ENCODE measurements at places on chromosomes 12 and 14.

DNA sequence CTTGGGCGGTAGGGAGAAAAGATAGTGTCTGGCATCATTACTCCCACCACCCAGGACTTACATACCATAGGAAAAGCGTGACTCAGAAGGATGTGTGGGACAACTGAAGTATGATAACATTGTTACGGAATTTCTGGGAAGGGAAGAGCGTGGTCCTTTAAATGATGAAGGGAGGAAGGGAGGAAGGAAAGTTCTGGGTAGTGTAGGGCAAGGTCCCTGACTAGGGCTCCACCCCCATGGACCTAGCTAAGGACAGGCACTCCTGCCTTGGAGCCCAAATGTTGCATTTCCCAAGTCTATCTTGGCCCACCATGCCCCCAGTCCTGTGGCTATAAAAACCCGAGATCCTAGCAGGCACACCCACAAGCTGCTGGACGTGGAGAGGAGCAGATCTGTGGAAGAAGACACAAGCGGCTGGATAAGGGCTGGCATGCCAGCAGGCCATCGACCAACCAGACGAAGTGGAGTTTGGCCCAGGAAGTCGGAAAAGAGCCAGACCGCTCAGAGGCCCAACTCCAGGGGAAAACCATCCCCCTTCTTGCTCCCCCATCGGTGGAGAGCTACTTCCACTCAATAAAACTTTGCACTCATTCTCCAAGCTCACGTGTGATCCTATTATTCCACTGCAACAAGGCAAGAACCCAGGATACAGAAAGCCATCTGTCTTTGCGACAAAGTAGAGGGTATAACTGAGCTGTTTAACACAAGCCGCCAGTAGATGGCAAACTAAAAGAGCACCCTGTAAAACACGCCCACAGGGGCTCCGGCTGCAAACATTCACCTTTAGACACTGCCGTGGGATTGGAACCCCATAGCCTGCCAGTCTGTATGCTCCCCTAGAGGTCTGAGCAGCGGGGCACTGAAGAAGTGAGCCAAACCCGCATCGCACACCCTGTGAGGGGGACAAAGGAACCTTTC is 23.0 kb upstream of the RAB21 start:
- peak; percentile 22 for DNase-seq

DNA sequence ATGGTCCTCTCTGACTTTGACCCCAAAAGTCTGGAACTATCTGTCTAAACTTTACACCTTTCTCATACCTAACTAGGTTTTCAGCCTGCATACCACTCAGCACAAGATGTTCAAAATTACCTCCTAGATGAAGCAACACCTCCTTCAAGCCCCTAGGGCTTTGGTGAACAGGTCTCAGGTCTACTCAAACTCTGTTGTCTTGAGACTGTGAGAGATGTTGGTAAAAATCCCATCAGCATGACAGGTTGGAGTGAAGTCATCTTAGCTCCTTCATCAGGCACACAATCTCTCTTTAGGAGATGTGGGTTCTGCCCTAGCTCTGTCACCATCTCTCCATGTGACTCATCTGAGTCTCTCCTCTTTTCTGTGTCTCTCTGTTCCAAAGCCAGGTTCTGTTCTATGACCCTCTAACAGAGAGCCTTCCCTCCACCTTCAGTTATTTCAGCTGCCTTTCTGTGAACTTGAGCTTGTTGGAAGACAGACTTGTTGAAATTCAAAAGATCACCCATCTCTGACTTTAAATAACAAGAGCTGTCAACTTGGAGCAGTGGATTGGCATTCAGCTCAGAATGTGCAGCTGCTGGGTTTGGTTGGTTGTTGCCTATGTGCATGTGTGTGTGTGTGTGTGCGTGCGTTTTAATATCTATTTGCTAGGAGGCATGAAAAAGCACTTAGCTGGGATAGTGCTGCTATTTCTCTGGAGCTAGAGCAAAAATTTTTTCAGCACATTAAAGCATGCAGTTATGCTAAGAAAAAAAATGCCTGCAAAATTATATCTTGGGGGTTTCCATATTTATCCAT is 130.7 kb downstream of the CRACR2A start:
- no peak for DNase-seq

DNA sequence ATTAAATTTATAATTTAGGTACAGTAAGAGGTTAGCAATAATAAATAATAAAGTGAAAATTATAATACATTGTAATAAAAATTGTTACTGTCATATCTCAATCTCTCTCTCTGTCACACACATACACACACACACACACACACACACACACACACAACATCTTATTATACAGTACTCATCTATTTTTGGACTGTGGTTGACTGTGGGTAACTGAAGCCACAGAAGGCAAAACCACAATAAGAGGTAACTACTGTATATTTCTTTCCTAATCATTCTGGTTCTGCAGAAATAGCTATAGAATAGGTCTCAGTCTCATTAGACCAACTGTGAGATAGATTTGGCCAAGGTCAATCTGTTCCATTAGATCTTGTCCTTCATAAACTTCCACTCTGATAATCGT is 33.1 kb upstream of the PTPRO start:
- DNase-seq, result no peak

GRCh38 chr12:51905471-51906429 is 1.6 kb upstream of the ACVRL1 start:
- no peak for DNase-seq

DNA sequence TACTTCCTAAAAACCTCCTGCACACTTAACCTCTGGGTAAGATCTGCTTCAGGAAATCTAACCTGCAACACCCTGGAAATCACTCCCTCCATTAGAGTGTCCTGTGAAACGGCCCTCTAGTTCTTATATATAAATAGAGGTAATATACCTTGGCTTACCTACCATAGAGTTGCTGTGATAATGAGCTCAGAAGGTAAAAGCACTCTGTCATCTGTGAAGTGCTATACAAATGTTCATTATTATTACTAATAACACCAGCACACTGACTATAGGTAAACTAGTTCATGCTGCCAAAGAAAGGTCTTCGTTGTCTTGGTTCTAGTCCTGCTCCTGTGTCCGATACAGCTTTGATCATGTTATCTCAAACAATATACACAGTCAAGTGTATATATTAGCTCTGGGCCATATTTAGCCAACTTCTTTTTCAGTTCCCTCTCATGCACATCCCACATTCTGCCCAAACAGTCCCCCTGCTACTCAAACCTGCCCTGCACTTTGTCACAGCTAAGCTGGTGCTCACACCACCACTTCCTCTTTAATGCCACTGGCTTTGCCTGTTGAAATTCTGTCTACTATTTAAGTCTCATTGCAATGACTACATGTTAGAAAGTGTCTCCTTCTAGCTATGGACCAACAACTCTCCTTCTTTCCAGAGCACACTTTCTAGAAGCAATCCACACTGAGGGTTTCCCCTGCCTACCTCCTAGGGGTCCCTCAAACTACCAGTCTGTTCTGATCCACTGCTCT is 5.1 kb downstream of the E2F7 start:
- peak; percentile 84 for DNase-seq

- DNase-seq, result no peak
Measured at GRCh38 chr14:51512316-51512715, 139.4 kb upstream of the FRMD6 start.

DNA sequence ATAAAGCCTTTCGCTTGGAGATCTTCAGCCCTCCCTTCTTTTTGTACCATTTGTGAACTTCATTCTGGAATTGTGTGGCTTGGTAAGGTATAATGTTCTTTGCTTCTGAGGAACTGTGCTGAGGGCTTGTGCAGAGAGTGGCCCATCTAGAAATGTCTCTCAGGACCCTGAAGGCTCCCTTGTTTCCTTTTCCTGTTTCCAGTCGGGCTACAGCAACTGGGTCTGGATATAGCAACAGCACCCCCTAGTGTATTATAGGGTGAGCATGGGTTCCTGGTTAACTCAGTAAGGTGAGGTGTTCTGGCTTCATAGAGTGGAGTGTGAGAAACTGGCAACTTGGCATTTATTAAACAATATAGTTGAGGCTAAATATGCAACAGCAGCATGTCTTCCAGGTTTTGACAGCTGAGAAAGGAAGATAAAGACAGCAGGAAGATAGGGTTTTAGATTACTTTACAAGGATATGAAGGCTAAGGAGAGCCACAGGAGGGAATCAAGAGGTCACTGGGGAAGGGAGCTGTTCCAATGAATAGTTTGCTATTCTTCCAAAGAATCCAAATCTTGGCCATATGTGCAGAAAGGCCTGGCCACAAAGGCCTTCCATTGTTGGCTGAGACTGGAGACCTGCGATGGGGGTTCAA is 49.1 kb upstream of the RNU6-8 start:
- peak; percentile 82 for DNase-seq

DNA sequence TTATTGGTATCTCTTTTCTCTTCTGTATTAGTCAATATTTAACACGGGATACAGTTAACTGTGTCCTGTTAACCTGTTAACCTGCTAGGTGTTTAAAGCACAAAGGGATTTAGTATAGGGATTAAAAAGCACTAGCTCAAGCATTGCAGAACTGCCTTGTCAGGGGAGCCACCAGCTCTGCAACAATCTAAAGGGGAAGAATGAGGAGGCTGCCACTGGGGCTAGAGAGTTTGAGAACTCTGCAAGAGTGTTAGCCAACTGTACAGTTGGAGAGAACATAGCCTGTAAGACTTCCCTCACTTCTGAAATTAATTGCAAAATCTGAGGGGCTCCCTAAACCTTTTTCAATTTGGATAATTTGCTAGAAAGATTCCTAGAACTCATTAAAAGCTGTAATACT is 6.5 kb upstream of the VRK1 start:
- DNase-seq, result no peak

- no peak for DNase-seq
Measured at GRCh38 chr12:111395336-111396187, 10.2 kb upstream of the SH2B3 start.

- DNase-seq, result no peak
Measured at GRCh38 chr12:89492883-89493282, 31.7 kb downstream of the GALNT4 start.

DNA sequence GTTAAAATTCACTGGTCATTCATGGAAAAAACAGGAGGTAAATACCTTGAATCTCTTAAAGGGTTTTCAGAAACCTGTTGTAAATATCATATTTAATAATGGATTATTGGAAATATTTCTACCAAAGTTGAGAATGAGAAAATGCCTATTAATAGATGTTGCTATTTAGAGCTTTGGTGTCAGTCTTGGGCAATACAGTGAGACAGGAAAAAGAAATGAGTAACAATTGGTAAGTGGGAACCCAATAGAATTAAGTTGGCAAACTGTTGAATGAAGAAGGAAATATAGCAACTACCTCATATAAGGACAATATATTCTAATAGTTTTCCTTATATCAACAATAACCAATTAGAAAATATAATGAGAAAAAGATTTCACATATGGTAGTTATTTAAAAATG is 78.0 kb downstream of the ATF7IP start:
- DNase-seq, result no peak

- DNase-seq, result no peak
Measured at GRCh38 chr12:111260732-111261131, 108.2 kb downstream of the PHETA1 start.

DNA sequence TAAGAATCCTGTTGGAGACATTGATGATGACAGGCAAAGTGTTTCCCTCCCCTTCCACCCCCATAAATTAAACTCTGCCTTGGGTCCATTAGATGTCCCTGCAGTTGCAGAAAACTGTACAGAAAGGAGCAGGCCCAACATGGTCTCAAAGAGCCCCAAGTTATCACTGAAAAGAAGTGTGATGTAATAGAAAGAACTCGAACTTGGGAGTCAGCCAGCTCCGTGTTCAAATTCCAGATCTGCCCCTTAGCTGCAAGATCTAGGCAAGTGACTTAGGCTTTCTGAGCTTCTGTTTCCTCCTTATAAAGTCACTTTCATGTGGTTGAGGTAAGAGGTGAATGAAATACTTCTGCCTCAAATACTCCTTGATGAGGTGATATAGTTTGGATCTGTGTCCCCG is 49.6 kb upstream of the CEP83 start:
- no peak for DNase-seq

DNA sequence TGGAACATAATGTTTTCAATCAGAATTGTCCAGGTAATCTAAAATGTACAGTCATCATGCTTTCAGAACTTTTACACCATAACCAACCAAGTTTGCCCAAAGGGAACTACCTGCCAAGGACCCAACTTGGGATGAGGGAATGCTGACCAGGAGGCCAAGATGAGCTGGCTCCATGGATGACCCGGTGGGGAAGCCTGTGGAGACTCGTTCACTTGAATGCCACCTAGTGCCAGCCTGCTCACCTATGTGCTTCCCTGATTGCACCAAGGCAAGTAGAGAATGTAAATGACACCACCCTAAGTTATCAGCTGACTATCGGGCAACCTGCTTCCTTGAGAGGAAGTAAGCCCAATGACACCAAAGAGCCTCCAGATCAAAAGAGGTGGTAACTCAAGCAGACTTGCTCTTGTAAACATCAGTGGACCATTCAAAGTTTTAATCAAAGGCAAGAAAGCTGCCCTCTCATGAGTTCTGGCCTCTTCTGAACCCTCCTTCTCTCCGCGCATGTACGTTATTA is 137.3 kb downstream of the TTC7B start:
- DNase-seq, result no peak

DNA sequence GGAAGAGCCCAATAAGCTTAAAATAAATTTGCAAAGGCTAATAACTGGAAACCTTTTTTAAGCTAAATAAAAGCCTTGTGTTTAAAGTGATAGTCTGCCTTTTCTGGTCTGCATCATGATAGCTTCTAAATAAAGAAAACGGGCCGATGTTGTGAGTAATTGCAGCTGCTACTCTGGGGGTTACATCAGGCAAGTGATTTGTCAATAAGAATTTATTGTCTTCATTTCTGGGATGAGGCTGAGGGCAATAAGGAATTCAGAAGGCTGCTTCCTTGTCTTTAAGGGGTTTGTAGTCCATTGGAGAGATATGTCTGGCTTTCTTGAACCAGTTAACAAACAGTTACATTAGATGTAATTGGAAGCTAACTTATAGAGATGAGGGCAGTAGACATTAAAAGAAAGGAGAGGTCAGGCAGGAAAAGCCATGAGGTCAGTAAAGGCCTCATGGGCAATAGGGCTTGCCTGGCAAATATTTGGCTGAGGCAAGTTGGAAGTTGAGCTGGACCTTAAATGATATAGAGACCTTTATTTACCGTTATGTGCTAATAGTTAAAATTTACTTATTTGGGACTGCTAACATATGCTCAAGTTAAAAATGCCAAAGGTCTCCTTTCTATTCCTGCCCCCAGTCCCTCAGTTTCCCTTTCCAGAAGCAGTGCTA is 85.0 kb downstream of the CRADD start:
- DNase-seq, result no peak

DNA sequence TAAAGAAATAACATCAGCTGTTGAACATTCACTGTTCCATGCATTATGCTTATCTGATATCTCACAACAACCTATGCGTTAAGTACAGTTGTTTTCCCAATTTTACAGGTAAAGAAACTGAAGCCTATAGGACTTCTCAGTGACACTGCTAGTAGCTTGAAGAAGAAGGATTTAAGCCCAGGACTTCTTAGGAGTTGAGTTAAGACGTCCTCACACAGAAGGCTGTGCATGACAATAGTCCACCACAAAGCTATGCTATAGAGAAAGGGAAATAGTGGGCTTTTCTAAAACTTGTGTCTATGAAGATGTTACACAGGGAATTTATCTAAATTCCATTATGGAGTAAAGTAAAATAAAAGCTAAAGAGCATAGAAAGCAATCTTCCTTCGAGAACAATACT is 120.5 kb upstream of the RASSF8 start:
- DNase-seq, result no peak

DNA sequence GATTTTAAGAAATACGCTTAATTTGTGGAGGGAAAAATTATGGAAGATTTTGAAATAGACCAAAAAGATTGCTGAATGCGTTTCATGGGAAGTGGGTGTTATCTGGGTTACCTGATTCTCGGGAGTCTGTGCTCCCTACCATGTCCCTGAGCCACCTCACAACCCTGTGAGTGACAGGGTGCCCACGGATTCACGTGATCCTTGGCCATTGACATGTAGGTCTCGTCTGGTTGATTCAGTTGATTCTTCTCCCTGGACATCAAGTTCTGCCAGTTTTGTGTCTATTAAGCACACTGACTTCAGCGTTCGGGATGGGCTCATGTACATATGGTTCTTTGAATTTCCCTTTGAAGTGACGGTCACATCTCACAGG is 101.4 kb downstream of the ADGRD1 start:
- DNase-seq, result no peak
